Mesendoderm (in vitro differentiated cells): ENCODE measurements at places on chromosomes 1 and 21.

GRCh38 chr1:23522244-23522982 lies 8.6 kb downstream of the E2F2 start:
- no peaks in the 10 kb centered on the region for H3K27me3 ChIP-seq
- no peaks in the 10 kb centered on the region for H3K36me3 ChIP-seq
- H3K4me3 ChIP-seq: no peak overlapping the region
- no peaks in the 10 kb centered on the region for H3K4me1 ChIP-seq
- no peak overlapping the region for H3K27ac ChIP-seq
- no peak for DNase-seq

- H3K27ac ChIP-seq: no peak overlapping the region
- H3K36me3 ChIP-seq: no peaks in the 10 kb centered on the region
- no peak for DNase-seq
- no peaks in the 10 kb centered on the region for H3K4me1 ChIP-seq
Measured at GRCh38 chr21:33634254-33634653, 7.3 kb downstream of the CRYZL1 start.

- no peaks in the 10 kb centered on the region for H3K27me3 ChIP-seq
- H3K4me1 ChIP-seq: no peaks in the 10 kb centered on the region
- no peaks in the 10 kb centered on the region for H3K36me3 ChIP-seq
Measured at GRCh38 chr1:14803002-14803789, 204.7 kb downstream of the KAZN start.

GRCh38 chr1:212233321-212233720 lies 51.9 kb upstream of the PPP2R5A start:
- H3K27ac ChIP-seq: no peak overlapping the region
- no peak for DNase-seq
- H3K4me3 ChIP-seq: no peak overlapping the region
- no peaks in the 10 kb centered on the region for H3K4me1 ChIP-seq
- no peaks in the 10 kb centered on the region for H3K27me3 ChIP-seq

- no peak overlapping the region for H3K4me3 ChIP-seq
- no peak for DNase-seq
- H3K36me3 ChIP-seq: no peaks in the 10 kb centered on the region
- peaks cover 2% of the 10 kb centered on the region for H3K4me1 ChIP-seq
- H3K27ac ChIP-seq: no peak overlapping the region
Measured at GRCh38 chr1:168227620-168228019, 1.8 kb downstream of the SFT2D2 start.
